IPS-NIHi11 (cell line): ENCODE measurements at places on chromosomes 2 and 18.

GRCh38 chr18:48409591-48410094, 460 bp upstream of the ZBTB7C start:
- DNase-seq = peak; percentile 43

DNA sequence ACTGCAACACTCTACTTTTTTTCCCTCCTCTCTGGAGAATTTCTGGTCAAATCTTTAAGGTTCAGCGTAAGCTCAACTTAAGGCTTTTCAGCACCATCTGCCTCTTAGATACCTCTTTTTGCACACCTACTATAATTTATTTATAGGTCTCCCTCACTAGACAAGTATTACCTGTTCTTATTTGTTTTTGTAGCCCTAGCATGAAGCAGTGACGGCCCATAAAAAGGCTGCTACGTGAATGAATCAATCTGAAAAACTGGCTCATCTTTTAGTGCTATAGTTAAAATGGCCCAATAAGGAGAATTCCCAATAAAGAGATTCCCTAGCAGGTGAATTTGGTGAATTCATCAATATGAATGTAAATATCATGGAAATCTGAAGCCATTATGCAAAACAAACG, 6.5 kb downstream of the RNF149 start:
- DNase-seq = no peak

DNA sequence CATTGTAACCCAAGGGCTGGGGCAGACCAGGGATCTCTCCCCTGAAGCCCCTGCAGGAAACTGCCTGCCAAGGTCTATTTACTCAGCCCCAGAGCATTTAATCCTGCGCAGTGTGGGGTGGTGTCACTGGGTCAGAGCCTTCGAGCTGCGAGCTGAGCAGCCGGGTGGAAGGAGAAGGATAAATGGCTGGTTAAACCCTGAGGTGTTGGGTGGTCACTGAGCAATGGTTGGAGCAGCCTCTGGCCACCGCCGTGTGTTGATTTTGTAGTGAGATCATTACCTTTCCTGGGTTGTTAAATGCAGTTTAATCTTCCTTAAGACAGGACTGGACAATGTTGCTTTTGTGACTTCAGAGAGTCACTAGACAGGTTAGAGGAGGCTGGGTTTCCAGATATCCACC, 98.1 kb downstream of the SETBP1 start:
- no peak for DNase-seq

DNA sequence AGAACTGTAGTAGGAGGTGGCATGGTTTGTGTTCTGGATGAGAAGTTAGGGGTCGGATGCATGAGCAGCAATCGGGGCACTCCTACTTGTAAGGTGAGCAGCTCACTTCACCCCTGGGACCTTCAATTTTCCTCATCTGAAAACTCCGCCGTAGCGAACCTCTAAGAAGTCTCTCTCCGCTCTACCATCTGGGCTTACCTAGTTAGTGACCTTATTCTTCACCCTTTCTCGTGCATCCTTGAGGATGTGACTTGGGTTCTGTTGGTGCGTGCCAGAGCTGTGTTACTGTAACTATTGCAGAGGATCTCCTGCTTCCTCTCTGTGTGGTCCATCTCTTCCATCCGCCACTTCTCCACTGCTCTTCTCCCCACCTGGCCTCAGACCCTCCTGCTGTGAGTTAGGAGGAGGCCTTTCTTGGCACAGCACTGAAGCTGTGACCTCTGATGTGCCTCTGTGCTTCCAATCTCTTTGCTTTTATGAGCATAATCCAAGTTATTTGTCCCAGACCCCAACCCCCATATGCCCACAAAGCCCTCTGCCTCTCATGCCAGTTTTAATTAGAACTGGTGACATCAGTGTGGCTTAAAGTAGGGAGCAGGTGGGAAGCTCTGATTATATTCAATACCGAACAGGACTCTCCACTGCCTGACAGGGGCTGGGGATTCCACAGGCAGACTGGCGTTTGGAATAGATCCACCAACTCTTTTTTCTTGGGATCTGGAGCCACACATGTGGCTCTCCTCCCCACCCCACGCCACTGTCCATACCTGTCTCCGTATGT, 178.4 kb downstream of the BCL2 start:
- DNase-seq = no peak

- DNase-seq = no peak
Observed at GRCh38 chr2:176270100-176270750, 983 bp downstream of the MTX2 start.

DNA sequence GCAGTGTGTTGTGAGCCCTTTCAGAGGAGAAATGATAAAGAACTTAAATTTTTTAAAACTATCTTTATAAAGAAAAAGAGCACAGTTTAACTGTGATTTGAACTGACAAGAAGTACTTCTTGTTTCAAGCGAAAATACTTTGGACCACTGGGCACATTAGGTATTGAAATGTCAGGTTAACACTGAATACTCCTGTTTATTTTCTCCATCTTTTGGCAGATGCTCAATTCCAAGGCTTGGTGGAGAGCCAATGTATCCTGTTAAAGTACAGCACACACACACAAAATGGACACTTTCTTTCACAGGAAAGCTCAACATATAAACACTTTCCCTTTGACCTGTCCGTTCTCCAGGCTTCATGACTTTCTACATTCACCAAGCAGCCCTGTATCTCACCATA, 32.6 kb upstream of the SP3 start:
- no peak for DNase-seq

DNA sequence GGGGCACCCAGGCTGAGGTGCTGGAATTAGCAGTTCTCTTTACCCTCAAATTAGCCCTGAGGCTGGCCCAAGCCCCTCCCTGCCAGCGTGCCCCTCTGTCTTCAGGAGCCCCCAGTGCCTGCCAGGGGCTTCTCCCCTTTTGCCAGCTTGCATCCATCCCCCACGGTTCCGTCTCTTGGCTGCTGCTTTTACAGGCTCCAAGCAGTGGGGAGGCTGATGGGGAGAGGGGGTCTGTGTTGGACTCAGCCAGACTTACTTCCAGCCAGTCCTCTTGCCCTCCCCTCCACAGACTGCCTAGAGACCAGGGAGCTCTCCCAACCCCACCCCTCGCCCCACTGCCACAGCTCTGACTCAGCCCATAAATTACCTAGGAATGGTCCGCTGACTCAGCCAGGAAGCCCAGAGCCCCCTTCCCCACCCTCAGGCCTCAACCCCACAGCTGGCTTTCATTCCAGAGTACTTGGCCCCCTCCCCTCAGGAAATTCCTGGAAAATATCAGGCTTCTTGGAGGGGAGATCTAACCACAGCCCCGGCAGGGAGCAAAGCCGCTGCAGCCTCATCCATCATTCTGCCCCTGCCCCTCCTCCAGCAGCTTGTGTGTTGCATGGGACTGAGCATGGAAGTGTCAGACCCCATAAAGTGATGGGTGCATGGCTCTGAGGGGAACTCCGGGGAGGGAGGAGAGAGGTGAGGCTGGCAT, 184.6 kb downstream of the ZFP36L2 start:
- DNase-seq = peak; percentile 84

GRCh38 chr2:218168016-218168415, 1.3 kb upstream of the CXCR1 start:
- DNase-seq = no peak

GRCh38 chr18:36582988-36583745, 245.6 kb downstream of the TPGS2 start:
- DNase-seq = peak; percentile 83
